Hindlimb muscle (tissue), 1 donor: ENCODE measurements at places on chromosomes 1 and 21.

DNA sequence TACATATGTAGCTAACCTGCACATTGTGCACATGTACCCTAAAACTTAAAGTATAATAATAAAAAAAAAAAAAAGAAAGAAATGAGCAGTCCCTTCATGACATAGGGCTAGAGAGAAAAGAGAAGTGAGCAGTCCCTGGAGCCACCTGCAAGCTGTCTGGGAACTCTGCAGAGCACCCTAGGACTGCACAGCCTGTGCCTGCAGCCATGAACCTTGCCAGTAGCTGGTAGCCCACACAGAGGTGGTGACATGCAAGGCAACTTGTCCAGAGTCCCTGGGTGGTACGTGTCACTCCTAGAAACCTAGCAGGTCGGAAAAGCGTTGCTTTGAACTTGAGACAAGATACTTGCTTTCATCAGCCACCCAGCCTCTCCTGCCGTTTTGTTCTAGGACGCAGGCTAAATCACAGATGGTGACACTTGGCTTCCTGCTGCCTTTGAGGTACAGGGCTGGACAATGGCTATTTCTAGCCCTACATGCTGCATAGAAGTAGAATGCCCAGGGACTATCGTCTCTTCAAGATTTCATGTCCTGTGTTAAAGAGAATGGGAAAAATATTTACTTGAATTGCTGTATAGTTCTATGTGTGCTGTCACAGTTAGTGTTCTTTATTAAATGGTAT lies 260.9 kb downstream of the LTN1 start:
- DNase-seq = no peak

DNA sequence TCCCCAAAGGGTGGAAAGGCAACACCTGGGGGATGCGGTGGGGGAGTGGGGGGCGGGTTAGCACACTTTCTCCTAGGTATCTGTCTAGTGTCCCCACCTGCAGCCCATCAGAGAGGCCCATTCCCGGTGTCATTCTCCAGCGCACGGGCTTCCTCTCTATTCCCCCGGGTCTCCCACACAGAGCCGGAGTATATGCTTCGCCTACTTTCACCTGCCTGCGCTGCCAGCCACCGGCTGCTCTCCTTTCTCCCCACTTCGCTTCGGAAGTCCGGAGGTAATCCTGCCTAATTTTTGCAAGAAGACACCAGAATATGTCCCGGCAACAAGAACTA lies 852 bp downstream of the RGS7 start:
- DNase-seq = no peak

DNA sequence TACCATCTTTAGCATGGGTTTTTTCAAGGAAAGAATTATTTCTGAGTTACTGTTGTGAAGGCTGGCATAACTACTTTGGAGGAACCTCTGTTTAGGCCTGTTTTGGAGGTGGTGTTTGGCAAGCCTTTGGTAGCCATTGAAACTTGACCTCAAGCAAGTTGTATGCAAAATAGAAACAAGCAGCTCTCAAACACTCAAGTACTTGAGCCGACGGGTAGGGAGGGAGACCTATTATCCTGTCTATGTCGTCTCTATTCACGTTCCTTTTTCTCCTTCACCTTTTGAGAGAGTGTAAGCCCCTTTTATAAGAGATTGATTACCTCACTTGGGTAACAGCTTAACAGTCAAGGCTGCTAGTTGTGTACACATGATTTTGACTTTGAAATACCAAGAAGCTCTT lies 878.3 kb upstream of the CXADR start:
- DNase-seq = no peak

- no peak for DNase-seq
These were observed 402.3 kb downstream of the PTBP2 start for GRCh38 chr1:97123717-97124431.

DNA sequence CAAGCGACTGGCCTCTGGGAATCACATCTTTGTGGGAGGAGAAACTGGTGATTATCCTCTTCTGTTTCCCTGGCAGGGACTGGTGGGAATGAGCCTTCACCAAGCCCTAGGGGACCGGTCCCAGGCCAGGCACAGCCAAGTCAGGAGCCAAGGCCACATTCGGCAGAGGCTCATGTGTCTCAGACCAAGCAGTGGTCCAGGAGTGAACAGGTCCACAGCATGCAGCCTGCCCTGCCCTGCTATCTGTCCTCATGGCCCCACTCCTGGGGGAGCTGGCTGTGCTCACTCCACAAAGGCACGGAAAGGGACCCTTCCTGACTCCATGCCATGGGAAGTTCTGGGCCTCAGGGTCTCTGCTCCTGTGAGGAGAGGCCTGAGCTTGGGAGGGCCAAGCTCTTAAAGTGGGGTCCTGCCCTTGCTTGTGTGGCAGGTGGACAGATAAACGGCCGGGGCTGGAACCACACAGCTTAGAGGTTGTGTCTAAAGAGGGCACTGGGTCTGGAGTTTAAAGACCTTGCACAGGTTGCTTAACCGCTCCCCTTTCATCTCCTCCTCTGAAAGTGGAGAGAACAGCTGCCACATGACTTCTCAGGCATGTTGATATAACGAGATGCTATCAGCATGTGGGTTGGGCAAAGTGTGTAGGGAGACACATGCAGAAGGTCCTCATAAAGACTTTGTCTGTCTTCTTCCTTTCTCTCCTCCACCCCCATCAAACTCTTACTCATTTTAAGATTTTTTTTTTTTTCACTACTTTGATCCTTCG lies 57.5 kb downstream of the CASQ2 start:
- no peak for DNase-seq

- no peak for DNase-seq
These were observed 228.0 kb upstream of the SGIP1 start for GRCh38 chr1:66305927-66306326.

GRCh38 chr21:45372732-45373355 lies 32.1 kb upstream of the COL18A1 start:
- DNase-seq = no peak

DNA sequence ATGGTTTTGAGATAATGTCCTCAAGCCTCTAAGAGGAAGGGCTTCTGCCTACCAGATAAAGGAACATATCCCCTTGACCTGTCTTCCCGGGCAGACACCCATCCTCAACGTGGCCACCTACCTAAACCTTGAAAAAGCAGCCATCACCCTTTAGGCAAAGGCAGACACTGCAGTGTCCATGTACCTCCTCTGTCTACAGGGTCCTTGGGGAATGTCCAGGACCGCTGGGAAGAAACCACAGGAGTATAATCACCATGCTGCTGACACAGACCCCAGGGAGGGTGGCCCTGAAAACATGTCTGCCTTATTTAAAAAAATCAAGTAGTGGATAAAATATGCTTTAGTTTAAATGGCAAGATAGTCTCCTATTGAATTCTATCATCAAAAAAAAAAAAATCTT lies 16.6 kb downstream of the BCAR3 start:
- DNase-seq = no peak

DNA sequence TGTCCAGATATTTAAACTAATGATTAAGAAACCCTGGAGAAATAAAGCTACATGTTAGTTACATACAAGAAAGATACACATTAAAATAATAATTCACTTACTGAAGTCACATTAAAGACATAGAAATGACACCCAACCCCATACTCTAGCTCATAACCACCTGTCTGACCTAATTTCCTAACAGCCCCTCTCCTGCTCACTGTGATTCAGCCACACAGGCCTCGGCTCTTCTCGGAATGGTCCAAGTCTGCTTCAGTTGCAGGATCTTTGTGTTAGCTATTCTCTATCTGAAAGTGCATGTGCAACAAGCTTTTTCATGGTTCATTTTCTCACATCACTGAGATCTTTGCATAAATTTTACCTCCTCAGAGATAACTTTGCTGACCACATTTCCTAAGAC lies 209.8 kb downstream of the TM2D1 start:
- no peak for DNase-seq

- DNase-seq = peak; percentile 26
These were observed 120.3 kb downstream of the ZBTB18 start for GRCh38 chr1:244171241-244171985.

DNA sequence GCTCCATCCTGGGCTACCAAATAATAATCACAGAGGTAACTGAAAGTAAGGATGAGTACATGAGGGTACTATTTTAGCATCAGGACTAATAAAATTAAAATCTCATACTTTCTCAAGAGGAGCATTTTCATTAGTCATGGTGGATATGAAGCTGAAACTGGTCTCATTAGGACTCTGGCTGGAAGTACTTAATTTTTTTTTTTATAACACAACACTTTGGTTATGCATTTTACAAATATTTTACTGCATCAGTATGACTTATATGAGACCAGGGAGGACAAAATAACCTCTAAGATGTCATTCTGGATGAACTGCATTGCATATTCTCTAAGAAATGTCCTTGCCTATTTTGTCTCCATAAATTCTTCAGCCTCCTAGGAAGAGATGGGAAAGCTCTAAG lies 290.9 kb downstream of the HLX start:
- DNase-seq = no peak

DNA sequence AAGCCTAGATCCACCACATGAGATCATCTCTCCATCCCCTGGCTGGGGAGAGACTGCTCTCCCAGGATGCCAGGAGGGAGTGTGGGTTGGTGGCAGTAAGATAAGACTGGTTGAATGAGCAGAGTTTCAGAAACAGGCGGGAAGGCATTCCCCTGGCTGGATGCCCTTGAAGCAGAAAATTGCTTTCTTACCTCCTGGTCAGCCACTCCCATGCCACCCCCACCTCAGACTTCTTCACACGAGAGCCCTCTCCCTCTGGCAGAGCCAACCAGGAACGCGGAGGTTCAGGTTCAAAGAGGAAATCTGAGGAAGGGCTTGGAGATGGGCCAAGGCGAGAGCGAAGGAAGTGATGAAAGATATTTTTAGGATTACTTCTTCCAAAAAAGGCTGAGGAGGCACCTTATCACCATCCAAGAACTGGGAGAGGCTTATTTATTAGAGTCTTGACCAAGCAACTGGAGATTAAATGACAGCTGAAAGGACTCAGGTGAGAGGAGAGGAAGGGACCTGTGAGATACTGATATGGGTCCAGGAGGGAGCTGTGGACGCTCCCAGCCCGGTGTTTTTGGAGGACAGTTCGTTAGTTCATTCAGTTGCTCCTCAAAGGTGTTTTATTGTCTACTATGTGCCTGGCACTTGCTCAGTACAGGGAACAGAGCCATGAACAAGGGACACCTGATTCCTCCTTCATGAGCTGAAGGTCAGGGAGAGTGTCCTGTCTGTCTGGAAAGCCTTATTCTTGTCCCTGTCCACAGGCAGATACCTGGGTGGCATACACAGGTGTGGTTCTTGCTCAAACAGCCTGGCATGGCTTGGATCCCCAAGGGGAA lies 18.9 kb upstream of the SLC26A9 start:
- DNase-seq = no peak

- peak; percentile 44 for DNase-seq
These were observed 34.9 kb upstream of the SCYL3 start for GRCh38 chr1:169928438-169929209.

GRCh38 chr1:171852272-171852671 lies 11.0 kb downstream of the DNM3 start:
- no peak for DNase-seq

DNA sequence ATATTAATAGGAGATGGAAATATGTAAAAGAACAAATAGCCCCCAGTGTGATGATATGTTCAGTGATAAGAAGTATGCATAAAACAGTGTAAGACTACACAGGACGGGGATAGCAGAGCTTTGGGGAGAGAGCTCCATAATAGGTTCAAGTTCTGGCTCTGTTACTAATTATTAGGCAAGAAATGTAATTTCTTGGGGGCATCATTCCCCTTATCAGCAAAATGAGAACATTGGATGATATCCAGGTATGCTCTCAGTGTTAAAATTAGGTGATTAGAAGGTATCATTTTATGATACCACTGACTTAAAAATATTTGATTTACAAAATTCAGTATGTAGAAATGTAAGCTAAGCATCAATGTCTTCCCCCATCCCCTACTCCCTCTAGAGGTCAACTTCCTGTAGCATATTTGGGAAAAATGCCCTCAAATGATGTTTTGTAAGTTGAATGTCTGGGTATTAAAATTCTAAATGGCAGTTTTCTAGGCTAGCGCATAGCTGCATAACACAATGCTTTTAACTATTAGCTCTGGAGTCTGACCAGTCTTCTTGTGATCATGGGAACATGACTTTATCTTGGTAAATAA lies 585.7 kb upstream of the CAMK1G start:
- no peak for DNase-seq

GRCh38 chr1:186492531-186493291 lies 31.8 kb upstream of the PDC start:
- DNase-seq = no peak

GRCh38 chr1:111242805-111243523 lies 15.5 kb downstream of the CHI3L2 start:
- DNase-seq = no peak

GRCh38 chr1:222097588-222097987 lies 355.7 kb upstream of the DUSP10 start:
- no peak for DNase-seq

GRCh38 chr1:246139745-246140182 lies 367.3 kb downstream of the SMYD3 start:
- no peak for DNase-seq

DNA sequence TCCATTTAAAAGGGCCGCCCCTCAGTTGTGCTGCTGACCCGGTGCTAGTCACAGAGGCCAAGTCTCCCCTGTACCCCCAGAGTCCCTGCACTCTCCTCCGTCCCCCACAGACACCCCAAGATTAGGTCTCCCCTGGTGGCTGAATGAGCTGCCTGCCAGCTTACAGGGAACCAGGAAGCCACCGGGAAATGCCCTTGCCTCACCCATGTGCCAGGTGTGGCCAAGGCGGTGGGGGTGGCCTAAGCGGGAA lies 32.7 kb downstream of the HSPG2 start:
- DNase-seq = no peak

GRCh38 chr1:200043336-200043668 lies 15.8 kb downstream of the NR5A2 start:
- no peak for DNase-seq

DNA sequence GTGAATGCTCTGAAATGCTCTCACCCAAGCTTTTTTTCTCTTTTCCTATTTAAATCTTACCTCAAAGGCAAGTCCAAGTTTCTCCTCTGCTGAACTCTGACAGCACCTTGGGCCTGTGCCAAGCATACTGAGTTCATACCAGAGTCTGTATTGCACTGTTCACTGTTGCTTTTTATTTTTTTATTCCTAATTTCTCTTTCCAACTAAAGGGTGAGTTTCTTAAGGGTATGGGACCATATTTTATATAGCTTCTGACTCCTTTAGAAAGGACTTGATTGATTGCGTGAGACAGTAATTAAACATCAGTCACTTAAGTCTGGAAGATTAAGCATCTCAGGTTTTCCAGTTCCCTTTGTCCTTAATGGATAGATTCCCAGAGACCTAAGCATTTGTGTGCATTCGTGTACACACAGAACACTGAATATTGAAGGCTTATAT lies 69.9 kb downstream of the CACHD1 start:
- DNase-seq = no peak

- no peak for DNase-seq
These were observed 178.3 kb downstream of the CACNA1E start for GRCh38 chr1:181661569-181661968.

GRCh38 chr1:224061436-224061835 lies 52.5 kb upstream of the FBXO28 start:
- no peak for DNase-seq

GRCh38 chr21:38524168-38525153 lies 26.2 kb upstream of the ERG start:
- no peak for DNase-seq

DNA sequence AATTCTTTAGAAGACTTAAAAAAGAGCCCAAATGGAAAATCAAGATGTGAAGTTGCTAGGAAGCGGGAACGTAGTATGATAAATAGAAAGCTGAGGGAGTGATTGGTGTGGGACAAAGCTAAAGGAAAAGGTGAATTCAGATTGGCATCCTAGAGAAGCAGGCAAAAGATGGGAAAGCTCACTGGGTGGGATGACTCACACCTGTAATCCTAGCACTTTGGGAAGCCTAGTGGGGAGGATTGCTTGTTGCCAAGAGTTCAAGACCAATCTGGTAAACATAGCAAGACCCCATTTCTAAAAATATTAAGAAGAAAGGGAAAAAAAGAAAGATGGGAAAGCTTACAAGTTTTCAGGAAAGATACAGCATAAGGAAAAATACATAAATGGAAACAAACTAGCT lies 1.8 kb downstream of the MRPS21 start:
- no peak for DNase-seq
